ENCODE measurements at places on chromosomes 2 and 18.

- no peak for DNase-seq
Observed at GRCh38 chr2:64581777-64582539, 57.8 kb downstream of the AFTPH start.

DNA sequence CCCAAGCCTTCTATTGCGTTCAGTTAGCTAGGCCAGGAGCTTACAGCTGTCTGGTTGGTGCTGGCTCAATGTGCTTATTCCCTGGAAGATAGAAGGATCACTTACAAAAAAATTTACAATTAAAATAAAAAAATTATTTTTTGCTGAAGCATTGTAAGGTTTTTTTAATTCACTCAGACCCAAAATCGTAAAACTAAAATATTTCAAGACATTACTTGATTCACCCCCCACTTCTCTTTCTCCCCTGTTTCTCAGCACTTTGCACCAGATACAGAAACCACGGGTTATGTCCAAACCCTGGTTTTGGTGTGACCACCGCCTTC is 911 bp upstream of the PTPRM start:
- DNase-seq: no peak

- DNase-seq: no peak
Observed at GRCh38 chr2:111119822-111120252, 877 bp upstream of the BCL2L11 start.

DNA sequence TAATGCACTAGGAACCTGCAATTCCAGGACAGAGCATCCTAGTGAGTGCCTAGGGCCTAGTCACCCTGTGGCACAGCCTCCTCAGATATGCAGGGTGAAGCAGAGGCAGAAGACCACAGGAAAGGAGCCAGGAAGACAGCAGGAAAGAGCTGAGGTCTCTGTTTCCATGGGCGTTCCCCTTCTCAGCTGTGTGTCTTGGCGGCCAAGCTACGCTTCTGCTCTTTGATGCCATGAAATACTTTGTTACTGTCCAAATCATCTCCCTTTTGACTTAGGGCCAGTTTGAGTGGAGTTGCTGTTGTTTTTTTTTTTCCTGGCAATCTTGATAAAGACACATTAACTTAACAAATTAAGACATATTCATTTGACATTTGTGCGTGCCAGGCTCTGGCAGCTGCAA is 67.3 kb downstream of the APOB start:
- DNase-seq: no peak

DNA sequence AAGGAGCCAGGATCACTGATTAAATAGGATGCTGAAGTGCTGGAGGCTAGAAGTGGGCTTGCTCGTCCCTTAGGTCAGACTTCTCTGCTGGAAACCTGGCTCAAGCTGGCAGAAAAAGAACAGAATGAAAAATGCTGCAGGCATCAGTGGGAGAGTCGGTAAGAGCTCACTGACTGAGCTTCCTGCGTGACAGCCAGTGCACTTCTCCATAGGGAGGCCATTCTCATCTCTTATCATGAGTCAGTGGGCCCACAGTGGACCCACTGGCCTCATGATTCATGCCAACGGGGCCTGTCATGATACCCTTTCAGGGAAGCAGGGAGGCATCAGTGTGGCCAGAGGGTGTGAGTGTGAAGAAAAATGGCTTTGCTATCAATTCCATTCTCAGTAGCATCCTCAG is 498.2 kb downstream of the PTPRM start:
- no peak for DNase-seq
